ENCODE measurements at places on chromosomes 16 and 17.

- DNase-seq: no peak
Measured at GRCh38 chr17:37019741-37020129, 71.0 kb downstream of the AATF start.

DNA sequence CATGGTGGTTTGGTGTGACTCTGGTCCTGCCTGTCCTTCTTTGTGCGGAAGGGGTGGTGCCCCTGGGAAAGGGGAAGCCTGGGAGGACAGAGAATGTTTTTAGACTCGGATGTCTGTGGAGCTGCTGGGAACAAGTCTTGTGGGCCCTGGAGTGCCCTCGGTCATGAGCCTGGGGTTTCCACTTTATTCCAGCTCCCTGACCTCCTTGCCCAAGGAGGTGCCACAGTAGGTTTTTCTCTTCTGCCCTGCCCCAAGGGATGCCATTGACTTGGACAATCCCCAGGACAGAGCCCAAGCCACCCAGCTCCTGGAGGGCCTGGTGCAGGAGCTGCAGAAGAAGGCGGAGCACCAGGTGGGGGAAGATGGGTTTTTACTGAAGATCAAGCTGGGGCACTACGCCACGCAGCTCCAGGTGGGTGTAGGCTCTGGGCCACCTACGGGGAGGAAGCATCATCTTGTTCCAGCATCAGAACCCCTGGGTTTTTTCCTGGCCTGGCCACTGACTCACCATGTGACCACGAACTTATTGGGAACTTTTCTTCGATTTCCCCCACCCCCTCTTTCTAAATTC is 1.4 kb downstream of the STAT5A start:
- DNase-seq: no peak

DNA sequence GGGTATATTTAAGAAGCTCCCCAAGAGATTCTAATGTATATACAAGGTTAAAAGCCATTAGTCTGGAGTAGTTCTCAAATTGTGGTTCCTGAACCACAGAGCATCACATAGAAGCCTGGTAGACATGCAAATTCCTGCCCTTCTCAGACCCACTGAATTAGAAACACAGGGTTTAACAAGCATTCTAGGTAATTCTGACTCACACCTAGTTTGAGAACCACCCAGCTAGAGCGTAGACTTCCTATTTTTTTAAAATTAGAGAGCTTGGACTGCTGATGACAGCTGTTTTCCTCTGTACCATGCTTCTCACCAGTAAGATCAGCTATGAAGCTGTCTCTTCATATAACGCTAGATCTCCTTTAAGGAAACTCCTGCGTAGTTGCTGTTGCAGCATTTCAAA is 50.6 kb downstream of the HS3ST3B1 start:
- DNase-seq: no peak

GRCh38 chr17:2024572-2025219 is 438 bp downstream of the RTN4RL1 start:
- DNase-seq: no peak

GRCh38 chr17:79570653-79571052 is 40.2 kb downstream of the RBFOX3 start:
- DNase-seq: no peak

DNA sequence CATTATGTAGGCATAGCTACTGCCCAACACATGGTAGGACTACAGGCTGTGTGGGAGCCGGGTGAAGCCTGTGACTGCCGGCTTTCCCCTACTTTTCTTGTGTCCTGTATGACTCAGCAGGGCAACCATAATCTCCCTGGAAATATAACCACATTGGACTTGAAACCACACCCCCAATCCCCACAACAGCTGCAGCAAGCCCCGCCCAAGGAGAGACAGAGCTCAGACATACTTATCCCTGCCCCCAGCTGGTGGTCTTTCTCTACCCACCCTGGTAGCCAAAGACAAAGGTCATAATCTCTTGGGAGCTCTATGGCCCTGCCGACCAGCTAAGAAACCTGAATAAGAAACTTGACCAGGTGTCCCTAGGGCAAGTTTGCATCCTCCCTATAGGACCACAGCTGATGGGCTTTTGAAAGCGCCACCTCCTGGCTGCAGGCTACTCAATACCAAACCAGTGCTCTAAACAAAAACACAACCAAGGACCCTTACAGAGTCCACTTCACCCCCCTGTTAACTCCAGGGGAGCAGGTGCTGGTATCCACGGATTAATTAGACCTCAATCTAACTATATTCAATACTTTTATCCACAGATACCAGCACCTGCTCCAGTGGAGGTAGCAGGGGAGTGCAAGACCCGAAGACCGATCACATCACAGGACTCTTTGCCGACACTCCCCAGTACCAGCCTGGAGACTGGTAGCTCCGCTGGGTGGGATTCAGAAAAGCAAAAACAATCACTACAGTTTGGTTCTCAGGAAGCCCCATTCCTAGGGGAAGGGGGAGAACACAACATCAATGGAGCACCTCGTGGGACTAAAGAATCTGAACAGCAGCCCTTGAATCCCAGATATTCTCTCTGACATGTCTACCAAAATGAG is 91.2 kb downstream of the IRX5 start:
- DNase-seq: no peak

GRCh38 chr17:40321524-40321929 is 12.5 kb downstream of the RARA start:
- DNase-seq: no peak

- no peak for DNase-seq
Measured at GRCh38 chr17:42436391-42436790, 13.3 kb upstream of the CAVIN1 start.

DNA sequence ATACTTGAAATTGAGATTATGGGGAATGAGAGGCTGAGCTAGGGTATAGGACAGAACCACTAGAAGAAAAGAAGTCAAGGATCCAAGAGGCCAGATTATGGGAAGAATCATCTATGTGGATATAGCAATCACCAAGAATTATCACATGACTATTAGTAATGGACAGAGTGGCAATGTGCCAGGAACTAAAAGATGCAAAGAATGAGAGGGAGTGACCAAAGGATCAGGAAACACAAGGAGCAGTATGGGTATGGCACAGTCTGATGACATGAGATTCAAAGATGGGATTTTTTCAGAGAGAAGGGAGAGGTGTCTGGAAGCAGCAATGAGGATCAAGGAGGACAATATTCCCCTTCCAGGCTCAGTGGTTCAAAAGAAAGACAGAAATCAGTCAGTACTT is 212.2 kb downstream of the AATF start:
- no peak for DNase-seq

DNA sequence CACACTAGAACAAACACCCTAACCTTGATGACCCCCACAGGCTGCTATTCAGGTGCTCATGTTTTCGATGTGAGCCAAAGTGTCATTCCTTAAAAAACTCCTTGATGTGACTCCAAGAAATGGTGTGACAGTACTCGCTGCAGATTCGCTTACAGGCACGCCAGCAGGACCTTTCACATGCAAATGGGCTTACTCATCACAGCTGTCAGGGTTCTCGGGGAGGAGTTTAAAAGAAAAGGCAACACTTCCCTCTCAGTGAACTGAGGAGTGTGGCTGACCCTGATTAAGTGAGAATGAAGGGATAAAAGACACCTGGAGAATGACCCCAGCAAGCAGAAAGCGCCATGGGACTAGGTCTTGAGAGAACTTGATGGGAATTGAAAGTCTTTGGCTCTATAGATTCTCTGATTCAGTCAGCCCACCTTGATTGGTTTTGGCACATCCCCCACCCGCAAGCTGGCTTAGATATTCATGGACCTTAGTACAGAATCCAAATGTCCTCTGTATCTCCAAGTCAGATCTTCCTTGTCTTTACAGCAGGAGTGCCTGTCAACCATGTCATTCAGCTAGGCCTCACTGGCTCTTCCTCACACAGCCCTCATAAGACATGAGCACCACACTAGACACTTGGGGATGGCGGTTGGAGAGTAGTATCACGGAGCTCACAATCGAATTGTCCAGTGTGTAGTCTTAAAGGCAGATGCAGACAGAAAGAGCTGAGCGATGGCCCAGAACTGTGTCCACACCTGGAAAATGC is 82.6 kb downstream of the HIC1 start:
- DNase-seq: no peak

GRCh38 chr16:73976644-73977043 is 320.0 kb upstream of the PSMD7 start:
- DNase-seq: no peak

DNA sequence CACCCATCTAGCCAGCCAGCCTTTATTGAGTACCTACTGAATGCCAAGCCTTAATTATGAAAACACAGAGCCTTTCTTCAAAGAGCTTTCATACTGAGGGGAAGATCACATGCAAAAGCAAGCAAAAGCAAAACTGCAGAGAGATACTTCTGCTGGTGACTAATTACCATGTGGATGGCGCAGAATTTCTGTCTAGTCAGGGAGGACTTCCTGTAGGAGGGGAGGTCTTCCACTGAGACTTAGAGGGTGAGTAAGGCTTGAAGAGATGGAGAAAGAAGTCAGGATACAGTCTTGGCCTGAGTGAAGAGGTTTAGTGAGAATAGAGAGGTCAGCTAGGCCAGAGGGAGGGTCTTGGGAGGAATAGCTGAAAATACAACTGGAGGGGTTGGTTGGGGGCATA is 53.9 kb upstream of the CCL2 start:
- no peak for DNase-seq

- no peak for DNase-seq
Measured at GRCh38 chr17:59190806-59191205, 19.0 kb upstream of the SMG8 start.

DNA sequence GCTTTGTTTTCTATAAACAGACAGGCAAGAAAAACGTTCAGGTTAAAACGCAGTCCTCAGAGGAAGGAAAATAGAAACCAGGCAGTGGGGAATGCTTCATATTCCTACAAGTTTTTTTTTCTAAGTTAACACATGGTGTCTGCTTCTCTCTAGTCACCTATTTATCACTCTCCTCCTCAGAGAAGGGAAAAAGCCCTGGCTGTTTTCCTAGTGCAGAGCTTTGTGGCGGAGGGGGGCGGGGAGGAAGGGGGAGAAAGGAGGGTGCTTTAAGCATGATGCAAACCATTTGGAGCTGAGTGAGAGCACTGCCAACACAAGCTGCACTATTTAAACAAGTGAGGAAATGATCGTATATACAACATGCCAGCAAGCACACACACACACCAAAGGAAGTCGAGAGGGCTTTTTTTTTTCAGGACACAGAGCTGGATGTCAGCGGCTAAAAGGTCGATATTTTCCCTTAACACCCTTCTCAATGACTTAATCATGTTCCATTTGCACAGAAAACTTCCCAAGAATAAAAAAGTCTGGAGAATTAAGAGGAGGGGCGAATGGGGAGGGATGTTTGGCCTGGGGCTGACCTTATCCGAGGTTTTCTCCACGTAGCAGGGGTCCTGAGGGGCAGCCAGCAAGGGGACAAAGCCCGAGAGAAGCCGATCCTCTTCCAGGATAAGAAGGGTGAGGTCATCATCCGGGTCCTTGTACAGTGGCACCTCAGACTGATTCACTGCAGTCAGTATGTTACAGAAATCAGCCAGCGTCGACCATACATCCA is 117.4 kb downstream of the HIC1 start:
- DNase-seq: no peak

- DNase-seq: no peak
Measured at GRCh38 chr17:4833941-4834680, 971 bp downstream of the MINK1 start.

DNA sequence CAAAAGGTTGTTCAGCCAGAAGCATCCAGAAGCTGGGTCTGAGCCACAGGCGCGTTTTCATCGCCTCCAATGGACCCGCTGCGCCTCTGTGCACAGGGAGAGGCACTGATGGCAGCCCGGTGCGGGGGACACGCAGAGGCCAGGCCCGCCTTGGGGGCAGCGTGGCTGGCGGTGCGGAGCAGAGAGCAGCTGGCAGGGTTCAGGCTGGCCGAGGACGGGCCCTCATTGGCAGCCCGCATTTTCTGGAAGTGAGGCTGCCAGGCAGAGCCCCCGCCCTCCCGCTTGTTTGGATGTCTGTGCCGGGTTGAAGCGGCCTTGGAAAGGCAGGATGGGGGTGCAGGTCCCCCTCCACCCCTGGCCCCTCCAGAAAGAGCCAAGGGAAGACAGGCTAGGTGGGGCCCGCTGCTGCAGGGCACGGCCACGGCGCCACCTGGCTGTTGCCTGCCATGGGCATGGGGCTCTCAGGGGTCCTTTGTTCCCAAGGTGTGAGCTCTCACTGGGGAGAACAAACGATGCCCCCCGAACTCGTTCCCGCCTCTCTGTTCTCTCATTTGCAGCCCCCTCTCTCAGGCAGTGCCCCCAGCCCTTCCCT is 18.8 kb downstream of the GSE1 start:
- DNase-seq: no peak

DNA sequence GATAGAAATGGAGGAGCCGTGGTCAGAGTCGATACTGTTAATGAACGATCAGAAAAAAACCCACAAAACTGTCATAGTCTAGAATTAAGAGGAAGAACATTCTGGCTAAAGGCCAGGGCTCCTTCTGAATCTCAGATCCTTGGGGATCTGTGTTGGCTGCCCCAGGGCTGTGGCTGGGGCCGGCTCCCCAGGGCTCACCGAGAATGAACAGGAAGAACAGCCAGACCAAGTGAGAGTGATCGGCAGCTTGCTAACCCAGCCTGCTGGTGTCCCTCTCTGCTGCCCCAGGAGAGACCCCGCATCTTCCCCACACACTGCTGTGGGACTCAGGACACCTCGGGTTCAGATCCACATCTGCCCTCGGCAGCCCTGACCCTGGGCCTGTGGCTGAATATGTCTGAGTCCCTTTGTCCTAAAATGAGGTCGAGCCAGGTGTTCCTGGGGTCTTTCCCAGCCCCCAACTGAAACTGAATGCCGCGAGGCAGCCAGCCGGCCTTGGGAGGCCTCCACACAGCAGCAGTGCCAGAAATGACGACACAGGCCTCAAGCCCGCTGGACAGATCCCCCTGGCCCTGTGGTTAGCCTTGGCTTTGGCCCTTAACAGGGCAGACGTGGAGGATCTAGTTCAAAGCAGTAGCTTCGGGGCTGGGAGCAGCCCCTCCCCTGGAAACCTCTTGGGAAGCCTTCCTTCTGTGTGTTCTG is 23.9 kb upstream of the CLEC18A start:
- no peak for DNase-seq

- no peak for DNase-seq
Measured at GRCh38 chr16:57102888-57103851, 10.8 kb downstream of the CPNE2 start.

- no peak for DNase-seq
Measured at GRCh38 chr17:69725146-69725545, 310.6 kb downstream of the MAP2K6 start.

- no peak for DNase-seq
Measured at GRCh38 chr17:59680314-59680713, 26.9 kb downstream of the PTRH2 start.

DNA sequence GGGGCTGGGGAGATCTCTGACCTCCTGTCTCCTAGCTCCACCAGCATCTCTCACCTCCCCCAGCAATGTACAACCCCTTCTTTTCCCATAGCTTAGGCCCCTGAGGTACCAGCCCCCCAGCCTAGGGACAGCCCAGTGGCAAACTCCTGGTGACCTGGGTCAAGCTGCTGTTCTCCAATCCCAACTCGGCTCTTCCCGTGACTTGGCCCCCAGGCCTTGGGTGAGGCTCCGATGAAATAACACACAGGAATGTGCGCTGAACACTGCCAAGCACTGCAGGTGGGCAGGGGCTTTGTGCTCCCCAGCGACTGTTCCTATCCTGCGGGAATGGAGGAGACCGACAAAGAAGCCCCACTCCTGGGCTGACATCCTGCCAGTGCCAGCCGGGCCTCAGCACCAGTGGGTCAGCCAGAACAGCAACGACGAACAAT is 63.7 kb upstream of the AMZ2 start:
- DNase-seq: no peak
